ENCODE measurements at places on chromosomes 7 and 10.

DNA sequence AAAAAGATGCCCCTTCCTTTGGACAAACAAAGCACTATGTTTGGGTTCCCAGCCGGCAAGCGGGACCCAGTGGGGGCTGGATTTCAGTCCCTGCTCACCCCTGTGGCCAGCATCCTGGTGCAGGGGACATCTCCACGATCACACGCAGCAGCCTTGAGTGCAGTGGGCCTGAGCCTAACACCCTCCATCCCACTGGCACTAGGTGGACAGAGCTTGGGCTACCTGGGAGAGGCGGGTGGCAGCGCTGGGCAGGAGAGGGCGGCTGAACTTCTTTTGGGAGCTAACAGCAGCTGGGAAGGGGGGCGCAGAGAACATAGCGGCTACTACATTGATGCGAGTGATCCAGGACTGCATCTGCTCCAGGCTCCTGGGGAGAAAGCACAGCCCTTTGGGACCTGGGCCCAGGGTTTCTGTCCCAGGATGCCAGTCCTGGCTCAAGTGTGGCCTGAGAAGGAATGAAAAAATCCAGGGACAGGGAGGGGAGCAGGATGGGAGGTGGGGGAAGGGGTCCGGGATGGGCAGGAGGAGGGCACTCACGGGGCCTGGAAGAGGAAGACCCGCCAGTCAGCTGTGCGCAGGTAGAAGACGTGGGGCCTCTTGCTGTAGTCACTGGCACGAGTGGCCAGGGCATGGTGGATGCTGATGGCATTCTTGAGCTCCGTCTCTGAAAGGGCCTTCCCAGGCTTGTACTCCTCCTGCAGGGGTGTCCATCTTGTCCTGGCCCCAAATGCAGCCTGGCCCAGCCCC is 9.0 kb downstream of the NFKB2 start:
- no peak for DNase-seq

DNA sequence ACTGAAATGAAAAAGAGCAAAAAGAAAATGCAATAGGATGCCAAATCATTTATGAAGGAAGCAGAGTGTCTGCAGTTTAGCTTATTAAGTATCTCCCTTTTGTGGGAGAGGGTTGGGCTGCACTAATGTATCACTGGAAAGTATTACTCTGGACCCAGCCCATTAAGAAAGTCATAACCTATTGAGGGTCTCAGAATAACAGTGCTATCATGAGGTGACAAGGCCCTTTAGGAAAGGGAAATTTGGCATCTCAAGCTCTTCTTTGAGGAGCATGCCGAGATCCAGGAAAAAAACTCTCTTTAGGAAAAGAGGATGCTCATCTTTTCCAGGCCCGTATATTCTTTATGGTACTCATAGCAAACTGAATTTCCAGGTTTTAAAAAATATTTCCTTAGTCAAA is 114.6 kb downstream of the PRKG1 start:
- no peak for DNase-seq

DNA sequence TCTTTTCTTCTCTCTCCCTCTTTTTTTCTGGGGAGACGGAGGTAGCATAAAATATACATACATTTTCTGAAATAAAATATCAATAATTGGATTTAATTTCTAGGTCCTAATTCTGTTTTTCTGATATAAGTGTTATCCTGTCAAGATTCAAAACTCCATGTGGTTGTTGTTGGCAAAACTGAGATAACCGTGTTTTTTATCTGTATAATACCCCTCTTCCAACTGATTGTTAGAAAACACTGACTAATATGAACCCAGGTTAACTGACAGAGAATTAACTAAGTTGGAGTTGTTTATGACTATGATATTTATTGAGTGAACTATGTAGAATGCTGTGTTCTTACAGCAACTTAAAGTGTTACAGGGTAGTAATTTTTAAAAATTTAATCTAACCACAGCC is 236.5 kb upstream of the KAT6B start:
- DNase-seq = no peak

GRCh38 chr7:107506674-107507339 is 37.0 kb downstream of the GPR22 start:
- DNase-seq = no peak

- DNase-seq = no peak
Observed at GRCh38 chr7:147182874-147183273, 1066.3 kb downstream of the CNTNAP2 start.

DNA sequence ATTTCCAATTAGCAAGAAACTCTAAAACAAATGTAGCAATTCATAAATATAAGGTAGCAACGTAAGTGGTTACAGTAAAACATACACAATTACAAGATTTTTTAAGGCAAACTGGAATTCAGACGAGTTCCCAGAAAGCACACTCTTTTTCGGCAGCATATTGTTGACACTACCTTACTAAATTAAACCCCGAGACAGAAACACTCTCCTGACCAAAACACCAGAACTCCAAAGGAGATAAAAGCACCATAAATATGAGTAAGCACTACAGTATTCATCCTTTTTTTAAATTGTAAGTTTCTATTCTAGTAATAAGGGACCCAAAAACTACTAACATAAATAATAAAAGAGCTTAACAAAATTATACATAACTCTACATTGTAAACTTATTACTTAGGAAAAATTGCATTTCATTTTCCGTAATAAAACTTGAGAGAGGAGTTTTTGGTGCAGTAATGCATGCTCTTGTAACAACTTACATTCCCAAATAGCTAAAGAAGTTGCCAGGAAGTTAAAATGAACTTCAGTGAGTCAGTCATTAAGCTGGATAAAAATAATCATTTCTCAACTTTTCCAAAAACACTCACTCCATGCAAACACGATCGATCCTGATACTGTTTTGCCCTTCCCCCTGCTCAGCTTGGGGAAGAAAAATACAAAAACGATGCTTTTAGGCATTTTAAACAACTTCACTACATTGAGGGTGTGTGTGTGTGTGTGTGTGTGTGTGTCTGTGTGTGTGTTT is 2.0 kb downstream of the PIP4K2A start:
- DNase-seq = no peak

DNA sequence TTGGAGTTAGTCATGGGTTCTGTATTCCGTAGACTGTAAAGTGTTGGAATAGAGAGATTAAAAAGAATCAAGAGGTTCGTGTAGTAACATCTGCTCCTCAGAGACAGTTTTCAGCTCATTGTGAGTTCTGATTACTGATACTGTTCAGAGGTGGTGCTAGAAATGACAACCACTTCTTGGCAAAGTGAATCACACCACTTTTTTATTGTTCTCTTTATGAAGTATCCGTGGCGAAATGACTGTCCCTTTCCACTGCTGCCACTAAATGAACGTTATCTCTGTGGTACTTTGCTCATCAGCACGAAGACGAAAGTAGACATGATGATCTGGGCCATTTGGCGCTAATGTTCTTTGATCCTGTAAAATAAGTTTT is 860 bp downstream of the RPP30 start:
- no peak for DNase-seq

- no peak for DNase-seq
Observed at GRCh38 chr7:158047391-158048059, 540.1 kb downstream of the PTPRN2 start.

- no peak for DNase-seq
Observed at GRCh38 chr7:34342387-34342786, 315.6 kb upstream of the NPSR1 start.

DNA sequence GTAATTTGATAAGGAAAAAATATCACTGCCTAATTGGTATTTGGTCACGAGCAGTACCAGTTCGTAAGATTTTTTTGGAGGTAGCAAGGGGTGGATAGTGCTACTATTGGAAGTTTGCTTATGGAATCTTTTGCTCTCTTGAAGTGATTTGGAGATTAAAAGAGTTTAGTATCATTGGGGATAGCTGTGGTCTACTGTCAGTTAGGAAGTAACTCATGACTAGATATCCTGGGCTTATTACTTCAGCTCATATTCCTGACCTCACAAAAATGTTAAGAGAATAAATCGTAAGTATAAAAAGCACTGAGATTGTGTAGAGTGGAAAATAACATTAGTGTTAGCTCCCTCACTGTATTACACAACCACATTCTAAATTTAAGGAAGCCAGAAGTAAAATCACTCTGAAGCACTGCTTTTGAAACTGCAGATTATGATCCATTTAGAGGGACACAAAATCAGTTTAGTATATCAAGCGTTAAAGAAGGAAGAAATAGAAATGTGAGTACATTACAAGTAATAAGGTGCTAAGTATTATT is 22.6 kb downstream of the SGPL1 start:
- DNase-seq = no peak

GRCh38 chr10:103651783-103652476 is 158.4 kb downstream of the NEURL1 start:
- no peak for DNase-seq

DNA sequence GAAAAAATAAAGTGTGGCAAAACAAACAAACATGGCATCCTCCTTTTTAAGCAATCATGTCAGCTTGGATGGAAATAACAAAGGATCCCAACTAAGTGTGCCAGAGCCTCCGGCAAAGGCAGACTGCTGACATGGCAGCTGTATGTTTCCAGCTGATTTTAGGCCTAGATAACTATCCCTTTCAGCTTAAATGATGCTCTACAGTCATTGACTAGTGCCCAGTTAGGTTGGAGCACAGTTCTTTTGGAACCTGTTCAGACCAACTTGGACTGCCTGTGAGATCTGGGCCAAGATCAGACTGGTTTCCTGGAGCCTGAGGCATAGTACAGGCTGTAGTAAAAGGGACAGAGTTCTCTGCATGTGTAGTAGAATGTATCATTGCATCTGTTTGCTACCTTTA is 128.7 kb downstream of the DYNC1I1 start:
- DNase-seq = no peak

DNA sequence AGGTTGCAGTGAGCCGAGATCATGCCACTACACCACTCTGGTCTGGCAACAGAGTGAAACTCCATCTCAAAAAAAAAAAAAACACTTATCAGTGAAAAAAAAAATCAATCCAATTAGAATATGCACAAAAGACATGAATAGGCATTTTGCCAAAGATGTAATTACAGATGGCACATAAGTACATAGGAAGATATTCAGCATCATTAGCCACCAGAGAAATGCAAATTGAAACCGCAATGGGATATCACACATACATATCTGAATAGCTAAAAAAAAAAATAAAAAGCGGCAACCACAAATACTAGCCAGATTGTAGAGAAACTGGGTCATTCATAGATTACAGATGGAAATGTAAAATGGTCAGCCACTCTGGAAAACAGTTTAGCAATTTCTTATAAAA is 1310.8 kb downstream of the XPNPEP1 start:
- no peak for DNase-seq

Data from GM20000 (cell line).